ENCODE measurements at places on chromosomes 5 and 9. TPM values are rescaled to one million over a fixed set of nuclear protein-coding genes. Genes with fewer than 3 reads are reported as not detected.

DNA sequence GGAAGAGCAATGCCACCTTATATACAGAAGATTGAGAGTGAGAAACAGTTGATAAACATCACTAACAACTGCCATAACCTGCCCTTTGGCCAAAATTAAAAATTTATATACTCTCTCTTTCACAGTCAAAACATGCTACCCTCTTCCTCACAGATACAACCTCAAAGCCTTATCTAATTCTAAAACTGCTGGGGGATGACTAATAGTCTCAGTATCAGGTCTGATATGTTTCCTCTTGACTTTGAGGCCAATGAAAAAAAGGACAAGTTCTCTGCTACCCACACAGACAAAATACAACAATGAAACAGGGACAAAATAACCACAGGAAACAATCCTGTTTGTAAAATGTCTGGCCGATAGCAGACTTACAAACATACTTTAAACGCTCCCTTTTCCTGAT, 485.6 kb upstream of the NUDT12 start:
- no peak for DNase-seq

DNA sequence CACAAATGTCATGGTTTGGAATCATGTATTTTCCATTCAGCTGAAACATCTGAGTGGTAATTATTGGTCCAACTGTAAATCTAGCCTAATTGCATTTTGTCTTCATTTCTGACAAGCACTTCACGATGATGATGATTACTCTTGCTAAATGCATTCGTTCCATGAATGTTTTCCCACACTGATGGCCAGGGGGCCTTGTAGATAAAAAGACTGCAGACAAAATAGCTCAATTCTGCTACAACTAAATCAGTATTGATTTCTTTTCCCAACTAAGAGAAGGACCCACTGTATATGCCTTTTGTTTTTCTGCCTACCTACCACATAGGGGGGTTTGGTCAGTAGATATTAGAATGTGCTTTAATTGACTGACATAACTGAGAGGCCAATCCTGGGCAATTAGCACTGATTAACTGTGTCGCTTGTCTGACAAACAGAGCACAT, 1351.3 kb upstream of the NUDT12 start:
- no peak for DNase-seq

GRCh38 chr5:177497292-177498012, at the start of gene PDLIM7:
Gene PDLIM7 (minus strand): TSS chr5:177497604. CDS start chr5:177496512, 1,092 bp downstream.
- DNase-seq: peak; percentile 96

TMEM8B gene
- total RNA-seq: 18.6 TPM

ANKRD18B gene
- total RNA-seq: not detected

SIT1 gene
- total RNA-seq: 0.34 TPM
